ENCODE measurements at places on chromosomes 12 and 14. TPM values are rescaled to one million over a fixed set of nuclear protein-coding genes. Genes with fewer than 3 reads are reported as not detected.

- no peak for DNase-seq
Measured at GRCh38 chr12:12669020-12669419, 27.0 kb downstream of the GPR19 start.

ABCD2 gene
- not detected for total RNA-seq

DNA sequence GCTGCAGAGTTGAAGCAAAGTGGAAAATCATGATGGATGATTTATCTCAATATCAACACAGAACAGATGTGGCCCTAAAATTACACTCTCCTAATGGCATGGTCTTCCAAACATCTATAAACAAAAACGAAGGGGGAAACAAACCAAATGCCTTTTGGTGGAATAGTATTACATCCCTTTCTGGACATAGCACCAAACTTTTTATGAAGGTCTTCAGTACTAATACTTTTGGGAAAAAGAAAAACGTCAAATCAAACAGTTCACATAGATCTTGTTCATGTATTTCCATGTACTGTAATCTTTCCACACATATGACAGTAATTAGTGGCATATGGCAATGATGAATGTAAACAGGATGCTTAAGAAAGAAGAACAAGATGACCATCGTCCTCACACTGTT lies 22.9 kb upstream of the ANAPC7 start:
- no peak for DNase-seq

DNA sequence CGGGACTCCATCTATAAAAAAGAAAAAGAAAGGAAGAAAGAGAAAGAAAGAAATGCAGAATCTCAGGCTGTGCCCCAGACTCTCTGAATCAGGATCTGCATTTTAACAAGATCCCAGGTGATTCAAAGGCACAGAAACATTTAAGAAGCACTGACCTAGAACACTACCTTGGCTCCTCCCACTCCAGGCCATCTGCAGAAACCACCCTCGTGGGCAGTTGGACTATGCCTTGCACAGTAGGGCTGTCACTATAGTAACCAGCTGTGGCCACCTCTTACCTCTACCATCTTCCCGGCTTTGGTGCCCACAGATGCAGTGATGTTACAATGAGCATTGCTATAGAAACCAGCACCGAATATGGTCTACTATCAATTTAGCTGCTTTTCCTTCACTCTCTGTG lies 110.9 kb upstream of the PWP1 start:
- DNase-seq: no peak

CFL2 gene
- total RNA-seq: 43.4 TPM

- DNase-seq: peak; percentile 8
Measured at GRCh38 chr12:9064815-9065606, 50.7 kb downstream of the A2M start.

GRCh38 chr12:54680374-54680773 lies 32.2 kb upstream of the DCD start:
- DNase-seq: peak; percentile 24

KRT75 gene
- total RNA-seq: not detected

GRCh38 chr14:92362781-92363235 lies 39.8 kb downstream of the SLC24A4 start:
- DNase-seq: no peak

ZC3H10 gene
- 4.8 TPM for total RNA-seq

DNA sequence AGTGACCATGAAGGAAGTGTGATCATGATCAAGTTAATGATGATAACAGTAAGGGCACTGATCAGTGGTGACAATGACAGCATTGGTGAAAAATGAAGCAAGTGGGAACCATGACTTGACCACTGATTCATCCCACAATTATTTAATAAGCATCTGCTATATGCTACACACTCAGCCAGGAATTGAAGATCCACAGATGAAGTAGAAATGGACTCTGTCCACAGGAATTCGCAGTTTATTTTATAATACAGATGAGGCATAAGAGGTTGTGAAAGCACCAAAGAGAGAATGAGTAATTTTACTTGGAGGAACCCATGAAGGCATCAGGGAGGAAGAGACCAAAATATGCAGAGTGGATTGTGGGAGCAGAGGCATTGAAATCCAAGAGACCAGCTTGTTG lies 33.8 kb upstream of the SMUG1 start:
- DNase-seq: peak; percentile 87

GRCh38 chr12:132818562-132818961 lies 10.1 kb downstream of the GOLGA3 start:
- DNase-seq: no peak

GRCh38 chr14:102891556-102891955 lies 30.9 kb upstream of the AMN start:
- no peak for DNase-seq

NINJ2 gene
- not detected for total RNA-seq

DNA sequence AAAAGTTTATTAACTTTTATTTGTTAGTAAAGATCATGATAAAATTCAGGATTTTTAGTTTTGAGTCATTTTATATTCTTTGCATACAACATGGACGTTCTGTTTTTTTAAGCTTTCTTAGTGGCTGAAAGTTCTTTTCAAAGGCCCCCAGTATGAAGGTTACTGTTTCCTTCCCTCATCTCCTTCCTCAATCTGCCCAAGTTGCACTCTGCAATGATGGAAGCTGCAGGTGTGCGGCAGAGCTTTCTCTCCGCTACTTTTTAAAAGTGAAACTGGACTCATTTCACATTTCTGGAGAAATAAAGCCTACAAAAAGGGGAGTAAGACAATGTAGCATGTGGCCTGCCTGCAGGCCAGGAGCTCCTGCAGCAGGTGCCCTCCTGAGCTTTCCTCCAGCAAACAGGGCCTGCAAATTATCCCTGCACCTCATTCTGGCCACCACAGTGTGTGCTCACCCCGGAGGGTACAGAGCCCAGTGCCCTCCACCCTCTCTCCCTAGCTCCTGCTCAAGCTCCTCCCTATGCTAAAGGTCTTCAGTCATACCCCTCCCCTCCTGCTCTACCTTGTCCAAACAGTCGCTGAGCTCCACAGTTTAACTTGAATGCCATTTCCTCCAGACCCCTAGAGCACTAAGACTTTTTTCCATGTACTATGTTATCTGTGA lies 78.9 kb downstream of the SETD3 start:
- DNase-seq: no peak

DNA sequence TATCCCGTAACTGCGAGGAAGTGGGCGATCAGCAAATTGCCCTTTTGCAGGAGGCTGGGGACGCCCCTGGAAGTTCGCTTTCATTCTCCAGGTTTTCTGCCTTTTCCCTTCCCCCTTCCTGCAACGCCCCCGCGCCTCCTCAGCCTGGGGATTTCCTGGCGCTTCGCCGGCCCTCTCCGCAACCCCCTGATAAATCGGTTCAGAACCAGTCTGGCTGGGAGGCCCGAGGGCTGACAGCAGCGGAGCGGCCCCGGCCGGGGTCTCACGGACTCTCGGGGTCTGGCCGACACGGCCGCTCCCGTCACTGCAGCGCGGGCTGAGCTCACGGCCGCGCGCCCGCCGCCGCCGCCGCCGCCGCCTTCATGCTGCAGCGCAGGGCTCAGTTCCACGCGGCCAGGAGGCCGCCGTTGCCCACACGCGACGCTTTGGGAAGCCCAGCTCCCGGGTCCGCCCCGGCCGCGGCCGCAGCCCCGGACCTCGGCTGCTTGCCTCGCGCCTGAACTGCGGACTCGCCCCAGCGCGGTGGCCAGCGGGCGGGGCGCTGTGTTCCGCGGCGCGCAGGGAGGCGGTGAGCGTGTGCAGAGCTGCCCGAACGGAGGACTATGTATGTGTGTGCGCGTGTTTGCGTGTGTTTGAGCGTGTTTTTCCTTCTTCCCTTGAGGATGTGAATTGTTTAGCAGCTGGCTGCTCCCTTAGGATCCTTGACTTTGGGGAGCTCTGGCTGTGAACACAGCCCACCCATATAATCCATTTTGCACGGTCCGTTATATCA lies at the start of gene LRFN5:
TSS of gene LRFN5 (plus strand) at position 345 of the 772 bp plus-strand sequence.
- DNase-seq: peak; percentile 7

GRCh38 chr12:49945394-49946080 lies 5.0 kb upstream of the AQP2 start:
- peak; percentile 81 for DNase-seq

GRCh38 chr12:11763760-11764520 lies 114.5 kb downstream of the ETV6 start:
- DNase-seq: no peak

GRCh38 chr14:34063470-34064164 lies 112.7 kb upstream of the EGLN3 start:
- no peak for DNase-seq

DNA sequence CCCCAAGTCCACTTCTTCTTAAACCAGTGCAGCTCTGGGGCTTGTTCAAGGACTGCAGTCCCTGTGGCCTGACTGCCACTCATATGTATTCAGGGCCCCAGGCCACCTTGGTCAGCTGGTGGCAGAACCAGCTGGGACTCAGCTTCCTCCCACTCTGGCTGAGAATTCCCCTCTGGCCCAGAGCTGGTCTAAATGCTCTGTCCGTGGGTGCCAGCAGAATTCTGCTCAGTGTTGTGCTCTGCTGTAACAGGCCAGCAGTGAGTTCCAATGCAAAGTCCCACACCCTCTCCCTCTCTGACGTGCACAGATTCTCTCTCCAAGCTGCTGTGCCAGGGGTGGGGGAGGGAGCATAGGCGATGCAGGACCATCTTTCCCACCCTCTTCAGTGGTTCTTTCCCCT lies 210.4 kb upstream of the RGS6 start:
- DNase-seq: no peak

DNA sequence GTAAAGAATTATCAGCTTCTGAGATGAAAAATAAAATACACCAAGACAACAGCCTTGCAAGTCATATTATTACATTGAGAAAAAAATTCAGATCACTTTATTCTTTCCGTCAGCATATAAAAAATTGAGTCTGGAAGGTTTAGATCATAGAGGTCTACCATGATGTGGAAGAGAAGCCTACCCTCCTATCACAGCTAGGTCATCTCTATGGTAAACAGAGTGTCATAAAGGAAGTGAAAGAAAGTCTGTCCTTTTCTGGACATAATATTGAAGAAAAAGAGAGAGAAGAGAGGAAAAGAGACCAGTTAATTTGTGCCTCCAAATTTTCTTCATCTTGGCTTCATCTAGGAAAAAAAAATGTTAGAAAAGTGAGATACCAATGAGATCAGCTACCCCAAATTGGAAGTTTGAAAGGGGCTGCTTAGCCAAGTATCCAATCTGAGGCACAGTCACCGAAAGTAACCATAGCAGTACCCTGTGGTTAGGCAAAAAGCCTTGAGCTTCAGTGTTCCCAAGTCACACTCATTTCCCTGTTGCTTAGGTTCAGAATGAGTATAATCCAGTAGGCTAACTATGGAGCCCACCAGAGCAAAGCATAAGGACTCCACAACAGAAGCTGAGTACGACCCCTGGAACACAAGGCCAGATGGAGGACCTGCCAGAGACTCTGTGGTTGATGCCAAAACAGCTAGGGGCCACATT lies 38.1 kb downstream of the DUSP6 start:
- no peak for DNase-seq

- no peak for DNase-seq
Measured at GRCh38 chr12:122747224-122748135, 5.1 kb upstream of the DENR start.

BTBD7 gene
- total RNA-seq: 19.8 TPM

PTPN6 gene
- total RNA-seq: 3.4 TPM

- no peak for DNase-seq
Measured at GRCh38 chr12:47983541-47984115, 20.2 kb downstream of the TMEM106C start.

DNA sequence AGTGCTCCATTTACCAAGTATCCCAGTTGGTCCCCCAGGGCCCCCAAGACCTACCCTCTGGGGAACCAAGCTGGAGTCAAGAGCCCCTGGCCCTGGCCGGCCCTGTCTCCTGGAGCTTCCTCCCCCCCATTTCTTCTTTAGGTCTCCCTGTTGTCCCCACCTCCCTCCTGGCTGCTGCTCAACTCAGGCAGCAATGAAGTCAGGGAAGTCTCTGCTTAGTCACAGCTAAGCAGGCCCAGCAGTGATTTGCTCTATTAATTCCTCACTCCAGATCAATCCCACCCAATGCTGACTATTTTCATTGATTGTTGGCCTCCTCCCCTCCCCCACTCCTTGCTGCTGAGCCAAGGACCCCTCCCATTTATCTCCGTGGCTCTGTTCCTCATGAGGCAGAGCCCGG lies 28.3 kb downstream of the VSX2 start:
- no peak for DNase-seq

- no peak for DNase-seq
Measured at GRCh38 chr12:57185403-57185802, 31.2 kb upstream of the NXPH4 start.

PPP1R1A gene
- total RNA-seq: not detected

OTX2 gene
- not detected for total RNA-seq

ABHD12B gene
- not detected for total RNA-seq

GRCh38 chr14:69106451-69106850 lies 46.5 kb downstream of the DCAF5 start:
- DNase-seq: no peak

DNA sequence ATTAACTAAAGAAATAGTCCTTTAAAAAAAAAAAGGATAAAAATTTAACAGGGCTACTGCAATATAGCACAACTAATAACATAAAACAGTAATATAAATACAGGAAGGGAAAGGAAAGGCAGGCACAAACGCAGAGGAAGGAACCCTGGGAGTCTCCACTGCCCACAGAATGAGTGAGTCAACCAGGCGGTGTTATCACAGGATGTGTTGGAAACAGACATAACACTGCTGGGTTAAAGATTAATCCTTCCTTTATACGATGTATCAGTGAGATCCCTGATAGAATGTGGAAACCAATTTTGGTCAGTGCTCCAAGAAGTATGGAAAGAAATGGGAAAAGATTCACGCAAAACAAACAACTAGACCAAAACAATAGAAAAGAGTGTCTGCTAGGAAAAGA lies 47.9 kb downstream of the FGD6 start:
- DNase-seq: no peak

GRCh38 chr14:28468191-28469151 lies 298.1 kb upstream of the FOXG1 start:
- no peak for DNase-seq

- DNase-seq: no peak
Measured at GRCh38 chr14:102988054-102988453, 65.6 kb downstream of the AMN start.

GALNT9 gene
- total RNA-seq: not detected

ENDOU gene
- total RNA-seq: 0.37 TPM

- DNase-seq: no peak
Measured at GRCh38 chr14:33085799-33086198, 147.1 kb downstream of the NPAS3 start.

GRCh38 chr14:33631441-33631840 lies 319.4 kb downstream of the EGLN3 start:
- DNase-seq: no peak

DNA sequence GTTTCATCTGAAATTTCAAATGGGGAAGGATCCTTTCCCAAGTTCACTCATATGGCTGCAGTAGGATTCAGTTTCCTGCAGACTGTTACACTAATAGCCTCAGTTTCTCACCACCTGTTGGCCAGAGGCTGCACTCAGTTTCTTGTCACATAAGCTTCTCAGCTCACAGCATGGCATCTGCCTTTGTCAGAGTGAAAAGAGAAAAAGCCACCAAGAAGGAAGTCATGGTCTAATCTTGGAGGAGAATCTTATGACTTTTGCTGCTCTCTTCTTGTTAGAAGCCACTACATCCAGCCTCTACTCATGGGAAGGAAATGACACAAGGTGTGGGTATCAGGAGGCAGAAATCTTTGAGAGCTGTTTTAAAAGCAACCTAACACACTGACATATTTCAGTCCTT lies 39.4 kb upstream of the BTG1 start:
- no peak for DNase-seq
